Stimulated activated CD8-positive, alpha-beta memory T cell treated with anti-CD3 and anti-CD28 coated beads, Interleukin-4, amount 100 ng/mL, for 4 hours (primary cell): ENCODE measurements at places on chromosomes 4 and X.

DNA sequence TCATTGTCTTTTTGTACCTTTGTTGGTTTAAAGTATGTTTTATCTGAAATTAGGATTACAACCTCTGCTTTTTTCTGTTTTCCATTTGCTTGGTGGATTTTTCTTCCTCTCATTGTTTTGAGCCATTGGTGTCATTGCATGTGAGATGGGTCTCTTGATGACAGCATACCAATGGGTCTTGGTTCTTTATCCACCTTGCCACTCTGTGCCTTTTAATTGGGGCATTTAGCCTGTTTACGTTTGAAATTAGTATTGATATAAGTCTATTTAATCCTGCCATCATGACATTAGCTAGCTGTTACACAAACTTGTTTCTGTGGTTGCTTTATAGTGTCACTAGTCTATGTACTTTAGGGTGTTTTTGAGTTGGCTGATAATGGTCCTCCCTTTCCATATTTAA, 145.7 kb downstream of the GUCY2F start:
- DNase-seq, result no peak

- no peak for DNase-seq
Measured at GRCh38 chr4:172480471-172480870, 667.3 kb downstream of the GALNTL6 start.

DNA sequence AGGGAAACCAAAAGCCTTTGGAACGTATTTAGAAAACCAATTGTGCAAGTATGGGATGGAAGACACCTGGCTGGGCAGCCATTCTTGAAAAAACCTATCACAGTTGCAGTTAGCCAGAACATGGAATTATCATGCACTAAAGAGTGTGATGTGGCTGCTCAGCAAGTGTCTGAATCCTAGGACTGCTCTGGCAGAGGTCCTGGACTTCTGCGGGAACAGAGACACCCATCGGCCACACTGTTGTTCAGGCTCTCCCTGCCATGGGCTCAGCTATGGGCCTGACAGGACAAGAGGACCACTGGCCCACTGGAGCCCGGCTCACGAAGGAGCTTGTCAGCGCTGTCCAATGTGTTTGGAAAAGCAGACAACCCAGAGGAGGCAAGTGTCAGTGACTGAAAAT, 115.7 kb upstream of the GPC4 start:
- DNase-seq, result no peak

- DNase-seq, result no peak
Measured at GRCh38 chrX:112672788-112673560, 6.8 kb downstream of the LHFPL1 start.

DNA sequence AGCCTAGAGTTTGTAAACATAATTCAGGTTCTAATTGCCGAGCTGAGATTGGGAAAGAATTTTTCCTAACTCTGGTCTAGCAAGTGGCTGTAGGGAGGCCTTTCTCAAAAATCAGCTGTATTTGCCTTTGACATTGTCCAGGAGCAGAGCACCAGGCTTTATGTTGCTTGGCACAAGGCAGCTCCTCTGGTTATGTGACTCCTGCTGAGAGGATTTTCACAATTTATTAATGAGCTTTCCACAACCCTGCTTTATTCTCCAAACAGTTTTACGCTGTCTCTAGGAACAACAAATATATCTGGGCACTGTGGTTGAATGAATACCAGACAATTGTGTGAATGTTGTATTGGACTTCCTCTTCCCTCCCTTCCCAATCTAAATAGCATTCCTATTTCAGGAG, 14.9 kb downstream of the LSM6 start:
- DNase-seq, result no peak

DNA sequence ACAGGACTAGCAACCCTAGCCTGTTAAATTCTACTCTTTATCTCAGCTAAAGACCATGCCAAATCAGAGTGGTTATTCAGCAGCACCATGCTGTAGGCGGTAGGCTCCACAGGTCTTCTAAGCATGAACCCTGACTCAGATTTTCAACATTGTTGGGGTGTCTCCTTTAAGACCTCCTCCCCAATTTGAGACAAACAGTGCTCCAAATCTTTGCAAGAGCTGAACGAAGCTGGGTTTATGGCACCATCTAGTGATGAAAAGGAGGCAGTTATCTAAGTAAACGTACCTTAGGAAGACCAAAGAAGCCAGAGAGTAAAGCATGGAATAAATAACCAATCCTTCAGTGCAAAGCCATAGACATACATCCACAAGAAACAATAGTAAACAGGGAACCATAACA, 334.5 kb upstream of the SLC7A11 start:
- no peak for DNase-seq

- DNase-seq, result no peak
Measured at GRCh38 chr4:175127314-175127713, 209.2 kb downstream of the ADAM29 start.

DNA sequence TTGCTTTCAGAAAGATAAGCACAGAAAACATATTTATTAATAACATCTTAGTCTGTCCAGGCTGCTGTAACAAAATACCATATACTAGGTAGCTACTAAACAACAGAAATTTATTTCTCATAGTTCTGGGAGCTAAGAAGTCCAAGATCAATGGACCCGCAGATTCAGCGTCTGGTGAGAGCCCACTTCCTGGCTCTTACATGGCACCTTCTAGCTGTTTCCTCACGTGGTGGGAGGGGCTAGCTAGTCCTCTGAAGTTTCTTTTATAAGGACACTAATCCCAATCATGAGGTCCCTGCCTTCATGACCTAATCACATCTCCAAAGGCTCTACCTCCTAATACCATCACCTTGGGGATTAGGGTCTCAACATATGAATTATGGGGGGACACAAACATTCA, 57.2 kb upstream of the AFF2 start:
- no peak for DNase-seq

DNA sequence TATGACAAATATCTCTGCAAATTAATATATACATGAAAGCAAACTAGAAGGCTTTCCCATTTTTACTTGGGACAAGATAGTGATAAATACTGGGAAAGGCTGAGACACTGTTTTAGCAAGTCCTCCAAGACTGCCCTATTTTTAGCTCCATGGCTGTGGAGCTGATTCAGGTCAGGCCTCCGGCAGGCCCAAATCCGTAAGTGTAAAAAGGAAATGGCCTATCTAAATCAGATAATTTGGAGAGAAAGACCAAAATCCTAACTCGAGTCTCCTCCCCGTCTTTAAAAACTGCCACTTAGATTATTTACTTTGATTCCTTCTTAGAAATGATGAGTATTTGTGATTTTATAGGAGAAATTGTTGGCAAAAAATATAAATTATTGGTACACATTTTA, 2.9 kb downstream of the OTUD4 start:
- DNase-seq, result no peak

- DNase-seq, result no peak
Measured at GRCh38 chr4:145348291-145348690, 133.4 kb upstream of the SMAD1 start.

- peak; percentile 72 for DNase-seq
Measured at GRCh38 chr4:48906206-48907173, at the start of gene OCIAD2. TSS of gene OCIAD2 (minus strand) at chr4:48906774. CDS start at chr4:48904549, 2,225 bp downstream.

- no peak for DNase-seq
Measured at GRCh38 chr4:115453416-115453815, 340.0 kb upstream of the NDST4 start.

DNA sequence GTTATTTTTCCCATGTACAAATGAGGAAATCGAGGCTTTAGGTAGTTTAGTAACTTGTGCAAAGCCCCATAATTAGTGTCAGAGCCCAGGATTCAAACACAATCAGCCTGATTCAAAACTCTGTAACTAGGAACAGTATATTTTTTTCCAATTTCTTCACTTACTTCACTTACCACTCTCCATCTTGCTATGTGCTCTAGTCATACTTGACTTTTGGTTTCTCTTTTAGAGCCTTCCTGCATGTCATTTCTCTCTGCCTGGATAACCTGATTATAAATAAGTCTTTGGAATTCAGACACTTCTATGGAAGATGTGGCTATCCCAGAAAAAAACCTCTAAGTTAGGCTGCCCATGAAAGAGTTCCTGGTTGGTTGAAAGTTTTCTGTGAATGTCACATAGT, 22.2 kb downstream of the SATL1 start:
- no peak for DNase-seq

DNA sequence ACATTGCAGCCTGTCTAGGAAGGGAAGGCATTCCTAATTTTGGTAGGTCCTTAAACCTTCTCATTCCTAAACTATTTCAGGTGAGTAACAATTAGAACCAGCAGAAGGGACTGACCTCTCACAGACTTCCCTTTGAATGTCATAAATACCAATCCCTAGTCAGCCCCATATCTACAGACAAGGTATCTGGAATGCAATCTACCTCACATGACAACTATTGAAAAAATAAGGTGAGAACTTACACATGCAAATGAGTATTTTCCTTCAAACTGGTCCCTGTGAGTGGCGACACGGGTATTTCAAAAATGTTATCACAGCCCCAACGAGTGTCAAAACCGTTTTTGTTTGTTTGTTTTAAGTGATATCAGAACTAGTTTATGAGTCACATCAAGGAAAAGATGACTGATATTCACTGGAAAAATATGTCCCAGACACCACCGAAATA, 102.4 kb upstream of the VCX2 start:
- DNase-seq, result no peak

GRCh38 chr4:185039508-185040273, 21.4 kb downstream of the HELT start:
- no peak for DNase-seq

DNA sequence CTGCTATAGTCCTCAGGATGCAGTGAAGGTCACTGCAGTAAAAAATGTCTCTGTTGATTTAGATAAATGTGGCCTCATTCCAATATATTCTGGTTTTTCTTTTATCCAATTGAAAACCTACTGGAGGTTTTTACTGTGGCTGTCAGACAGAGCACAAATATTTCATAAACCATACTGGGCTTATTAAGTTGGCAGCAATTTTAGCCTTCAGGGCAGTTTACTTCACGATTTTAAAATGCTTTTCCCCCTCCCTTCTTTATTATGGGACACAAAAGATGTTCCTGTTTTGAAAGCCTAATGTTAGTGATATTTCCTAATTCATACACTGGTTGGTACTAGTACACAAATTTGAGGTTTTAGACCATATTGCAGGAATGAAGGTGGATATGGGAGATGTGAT, 939.4 kb downstream of the C4orf33 start:
- DNase-seq, result no peak

DNA sequence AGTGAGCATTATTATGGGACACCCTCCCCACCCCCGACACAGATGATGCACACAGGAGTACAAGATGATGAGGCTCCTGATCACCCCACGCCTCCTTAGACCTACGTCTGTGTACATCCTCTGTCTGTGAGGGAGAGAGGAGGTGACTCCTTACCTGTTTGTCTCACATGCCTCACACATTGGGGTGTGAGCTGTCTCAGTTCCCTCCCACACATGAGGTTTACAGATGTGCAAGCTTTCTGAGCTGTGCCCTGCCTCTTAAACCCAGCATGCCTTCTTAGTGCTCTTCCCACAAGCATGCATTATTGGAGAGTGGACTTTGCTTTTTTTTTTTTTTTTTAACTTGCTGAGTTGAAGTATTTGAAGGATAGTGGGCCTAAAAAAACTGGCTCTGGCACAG, 76.7 kb downstream of the CLCN5 start:
- DNase-seq, result no peak

- no peak for DNase-seq
Measured at GRCh38 chrX:68402094-68402493, 31.2 kb downstream of the OPHN1 start.

GRCh38 chrX:67779099-67779498, 235.3 kb downstream of the AR start:
- no peak for DNase-seq

GRCh38 chrX:80808881-80809411, 731 bp downstream of the BRWD3 start:
- DNase-seq, result no peak

- no peak for DNase-seq
Measured at GRCh38 chr4:155526452-155527169, 140.0 kb upstream of the GUCY1A1 start.

- no peak for DNase-seq
Measured at GRCh38 chr4:53306729-53307128, 59.1 kb downstream of the SCFD2 start.

- no peak for DNase-seq
Measured at GRCh38 chrX:151228935-151229334, 52.6 kb downstream of the GPR50 start.

GRCh38 chr4:81807386-81807785, 335.7 kb upstream of the RASGEF1B start:
- DNase-seq, result no peak

GRCh38 chrX:47854474-47854873, 17.8 kb downstream of the ZNF81 start:
- DNase-seq, result no peak
